ENCODE measurements at places on chromosomes 2 and 18.
A peak's percentile ranks its signal among the peaks of the same experiment; 100 is the strongest.

GRCh38 chr2:226118471-226119429, 680.9 kb downstream of the IRS1 start:
- DNase-seq = no peak

- no peak for DNase-seq
Observed at GRCh38 chr18:45166341-45166835, 448.9 kb upstream of the SLC14A2 start.

- DNase-seq = no peak
Observed at GRCh38 chr2:177419274-177419673, 26.7 kb downstream of the AGPS start.

DNA sequence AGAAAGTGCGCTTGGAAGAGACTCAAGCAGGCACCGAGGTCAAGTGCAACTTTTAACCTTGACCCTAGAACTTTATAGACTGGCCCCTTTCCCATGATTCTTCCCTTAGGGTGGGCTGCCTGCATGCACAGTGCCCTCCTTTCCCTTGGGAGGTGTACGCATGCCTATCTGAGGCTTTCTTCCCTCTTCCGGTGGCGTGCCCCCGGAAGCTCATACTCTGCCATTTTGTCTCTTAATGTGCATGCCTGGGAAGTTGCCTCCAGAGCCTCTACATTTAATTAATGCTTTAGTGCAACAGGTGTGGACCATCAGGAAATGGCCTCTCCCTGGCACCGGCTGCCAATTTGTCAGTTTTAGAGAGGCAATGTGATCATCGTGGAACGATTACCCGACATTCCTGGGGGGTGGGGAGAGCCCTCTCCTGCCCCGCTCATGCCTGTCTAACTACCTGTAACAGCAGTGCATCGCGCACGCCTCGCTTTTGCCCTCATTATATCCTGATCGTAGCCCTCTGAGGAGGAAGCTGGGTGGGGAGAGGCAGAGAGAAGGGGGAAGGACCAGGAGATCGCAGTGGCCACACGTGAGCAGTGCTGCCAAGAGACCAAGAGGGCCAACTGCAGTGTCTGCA, 194.8 kb downstream of the TFCP2L1 start:
- DNase-seq = no peak

- no peak for DNase-seq
Observed at GRCh38 chr18:54766634-54767033, 61.6 kb upstream of the RAB27B start.

- no peak for DNase-seq
Observed at GRCh38 chr2:121818546-121818945, 63.1 kb downstream of the TSN start.

DNA sequence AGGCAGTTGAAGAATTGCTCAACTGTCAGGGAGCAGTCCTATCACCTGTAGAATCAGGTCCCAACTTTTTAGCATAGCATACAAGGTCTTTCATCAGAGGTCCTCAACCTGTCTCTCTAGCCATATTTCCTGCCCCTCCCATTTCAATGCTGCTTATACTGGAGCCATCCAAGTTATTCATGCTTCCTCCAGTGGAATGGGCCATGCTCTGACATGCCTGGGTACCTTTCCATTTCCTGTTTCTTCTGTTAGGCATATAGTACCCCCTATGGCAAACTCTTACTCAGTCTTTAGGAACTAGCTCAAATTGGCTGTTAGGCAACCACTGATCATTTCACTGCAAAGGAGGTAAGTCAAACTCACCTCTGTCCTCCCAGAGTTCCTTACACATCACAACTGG, 51.0 kb upstream of the ABCA12 start:
- no peak for DNase-seq

GRCh38 chr2:53652131-53652530, 115.5 kb upstream of the CHAC2 start:
- DNase-seq = no peak

GRCh38 chr2:71620851-71621251, 167.5 kb downstream of the DYSF start:
- DNase-seq = no peak

GRCh38 chr2:96895746-96896651, 26.1 kb upstream of the SEMA4C start:
- no peak for DNase-seq

- DNase-seq = peak; percentile 89
Observed at GRCh38 chr2:217943446-217944321, 59.1 kb downstream of the TNS1 start.

DNA sequence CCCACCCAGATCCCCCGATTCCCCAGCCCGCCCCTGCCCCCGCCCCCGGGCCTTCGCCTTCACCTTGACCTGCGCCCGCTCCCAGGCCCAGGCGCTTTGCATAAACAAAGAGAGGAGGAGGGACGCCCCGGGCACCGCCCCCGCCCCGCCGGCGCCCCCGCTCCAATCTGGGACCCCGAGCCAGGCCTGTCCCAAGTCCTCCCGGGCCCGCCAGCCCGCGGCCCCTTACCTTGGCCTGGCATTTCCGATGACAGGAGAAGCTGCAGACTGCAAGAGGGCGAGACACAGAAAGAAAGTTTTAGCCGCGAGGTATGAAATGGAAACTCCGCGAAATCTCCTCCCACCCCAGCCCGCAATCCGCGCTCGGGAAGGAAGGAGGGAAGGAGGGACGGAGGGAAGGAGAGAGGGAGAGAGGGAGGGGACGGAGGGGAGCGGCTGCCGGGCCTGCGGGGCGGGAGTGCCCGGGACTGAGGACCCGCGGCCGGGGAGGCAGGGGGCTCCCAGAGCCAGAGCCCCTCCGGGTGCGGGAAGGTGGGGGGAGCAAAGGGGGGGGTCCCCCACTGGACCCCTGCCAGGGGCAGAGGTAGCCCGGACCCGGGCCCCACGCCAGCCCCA, 24.2 kb downstream of the TNS1 start:
- no peak for DNase-seq

- DNase-seq = no peak
Observed at GRCh38 chr18:841647-842370, 29.8 kb upstream of the YES1 start.

DNA sequence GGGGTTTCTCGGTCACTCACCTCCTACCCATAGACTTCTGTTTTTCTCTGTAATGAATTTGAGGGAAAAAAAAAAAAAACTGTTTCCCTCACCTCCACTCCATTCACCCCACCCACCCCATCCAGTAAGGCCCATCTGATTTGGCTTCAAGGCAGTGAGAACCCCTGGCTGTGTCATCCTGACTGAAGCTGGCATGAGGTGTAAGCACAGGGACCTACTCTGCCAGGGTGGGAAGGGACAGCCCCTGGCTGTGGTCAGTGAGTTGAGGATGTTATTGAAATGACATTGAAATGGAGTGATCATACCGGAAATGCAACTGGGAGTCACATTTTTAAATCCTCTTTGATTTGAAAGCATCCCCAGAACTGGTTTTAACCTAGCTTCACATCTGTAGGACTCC, 19.1 kb upstream of the BCL2L11 start:
- DNase-seq = no peak

GRCh38 chr2:120237491-120237902, 14.3 kb upstream of the TMEM185B start:
- no peak for DNase-seq

- DNase-seq = no peak
Observed at GRCh38 chr2:164065038-164065437, 329.2 kb upstream of the FIGN start.

- DNase-seq = no peak
Observed at GRCh38 chr18:38497266-38497665, 931.7 kb upstream of the CELF4 start.

GRCh38 chr2:122422384-122422991, 667.0 kb downstream of the TSN start:
- no peak for DNase-seq

GRCh38 chr18:8142131-8142711, 467.0 kb upstream of the RAB12 start:
- no peak for DNase-seq

GRCh38 chr2:128421286-128421685, 102.6 kb upstream of the HS6ST1 start:
- DNase-seq = no peak

GRCh38 chr2:176502619-176503018, 233.4 kb downstream of the MTX2 start:
- DNase-seq = no peak

- DNase-seq = no peak
Observed at GRCh38 chr2:17035010-17035409, 369.4 kb upstream of the CYRIA start.

DNA sequence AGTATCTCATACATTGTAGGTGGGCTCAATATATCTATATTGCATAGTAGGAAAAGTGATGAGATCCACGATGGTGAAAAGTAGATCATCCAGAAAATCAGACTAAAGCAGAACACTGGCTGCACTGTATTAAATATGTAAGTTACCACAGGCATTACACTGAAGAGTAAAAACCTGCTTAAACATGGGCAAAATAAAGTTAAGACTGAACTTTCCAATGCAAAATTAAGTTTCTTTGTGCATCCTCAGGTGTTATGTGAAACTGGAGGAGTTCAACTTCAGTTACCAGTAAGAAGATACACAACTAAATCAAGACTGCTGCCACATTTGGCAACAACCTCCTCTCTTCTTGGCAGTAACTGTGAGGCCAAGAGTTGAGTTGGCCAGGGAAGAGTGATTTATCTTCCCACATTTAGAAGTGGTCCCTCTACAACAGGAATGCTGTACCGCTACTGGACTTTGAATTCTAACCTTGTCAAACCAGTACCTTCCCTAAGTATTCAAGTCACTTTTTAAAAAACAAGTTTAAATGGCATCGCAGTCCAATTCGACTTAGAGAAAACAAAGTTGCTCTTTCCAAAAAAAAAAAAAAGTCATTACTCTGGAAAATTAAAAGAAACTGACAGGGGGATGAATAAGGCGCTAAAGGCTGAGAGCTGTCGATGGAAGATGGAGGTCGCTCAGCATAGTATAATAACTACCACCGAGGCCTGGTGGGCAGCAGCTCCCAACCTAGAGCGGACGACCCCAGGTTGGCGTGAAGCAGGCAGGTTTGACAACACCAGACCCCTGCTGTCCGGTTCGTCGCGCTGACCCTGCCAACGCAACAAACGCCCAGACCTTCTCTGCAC, 1.1 kb downstream of the MAP4K3 start:
- DNase-seq = no peak

DNA sequence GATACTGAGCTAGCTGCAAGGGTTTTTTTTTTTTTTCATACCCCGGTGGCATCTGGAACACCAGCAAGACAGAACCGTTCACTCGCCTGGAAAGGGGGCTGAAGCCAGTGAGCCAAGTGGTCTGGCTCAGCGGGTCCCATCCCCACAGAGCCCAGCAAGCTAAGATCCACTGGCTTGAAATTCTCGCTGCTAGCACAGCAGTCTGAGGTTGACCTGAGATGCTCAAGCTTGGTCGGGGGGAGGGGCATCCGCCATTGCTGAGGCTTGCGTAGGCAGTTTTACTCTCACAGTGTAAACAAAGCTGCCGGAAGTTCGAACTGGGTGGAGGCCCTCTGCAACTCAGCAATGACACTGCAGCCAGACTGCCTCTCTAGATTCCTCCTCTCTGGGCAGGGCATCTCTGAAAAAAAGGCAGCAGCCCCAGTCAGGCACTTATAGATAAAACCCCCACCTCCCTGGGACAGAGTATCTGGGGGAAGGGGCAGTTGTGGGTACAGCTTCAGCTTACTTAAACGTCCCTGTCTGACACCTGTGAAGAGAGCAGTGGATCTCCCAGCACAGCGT, 5.1 kb upstream of the MIB1 start:
- no peak for DNase-seq

GRCh38 chr2:134660626-134661402, 58.0 kb downstream of the TMEM163 start:
- DNase-seq = no peak

DNA sequence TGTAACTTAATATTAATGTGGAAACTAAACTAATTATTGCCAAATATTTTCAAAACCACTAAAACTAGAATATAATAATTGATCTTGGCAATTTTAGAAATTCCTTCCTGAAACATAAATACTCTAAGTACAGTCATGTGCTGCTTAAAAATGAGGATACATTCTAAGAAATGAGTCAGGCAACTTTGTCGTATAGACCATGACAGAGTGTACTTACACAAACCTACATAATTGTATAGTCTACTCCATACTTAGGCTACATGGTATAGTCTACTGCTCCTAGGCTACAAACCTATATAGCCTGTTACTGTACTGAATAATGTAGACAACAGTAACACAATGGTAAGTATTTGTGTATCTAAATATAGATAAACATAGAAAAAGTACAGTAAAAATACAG, 27.6 kb downstream of the FEZ2 start:
- no peak for DNase-seq

GRCh38 chr2:44547718-44548117, 186.0 kb downstream of the CAMKMT start:
- no peak for DNase-seq

GRCh38 chr2:46461709-46462171, 17.6 kb upstream of the TMEM247 start:
- no peak for DNase-seq

- DNase-seq = no peak
Observed at GRCh38 chr18:55641486-55641885, 53.5 kb upstream of the TCF4 start.

DNA sequence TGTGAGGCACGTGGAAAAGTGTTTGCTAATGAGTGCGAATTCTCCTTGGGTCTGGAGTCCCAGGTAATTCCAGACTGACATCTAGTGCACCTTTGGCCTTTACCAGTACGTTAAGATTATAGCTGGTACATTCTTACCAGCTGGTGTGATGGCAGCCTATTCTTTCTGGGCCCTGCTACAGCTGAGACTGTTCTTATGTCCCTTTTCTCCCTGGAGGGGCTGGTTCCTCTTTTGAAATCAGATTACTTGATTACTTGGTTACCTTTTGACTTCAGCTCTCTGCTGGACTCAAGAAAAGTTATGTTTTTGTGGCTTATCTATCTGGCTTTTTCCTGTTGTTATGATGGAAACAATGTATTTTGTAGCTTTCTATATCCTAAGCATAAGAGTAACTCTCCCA, 14.5 kb downstream of the CABYR start:
- no peak for DNase-seq

DNA sequence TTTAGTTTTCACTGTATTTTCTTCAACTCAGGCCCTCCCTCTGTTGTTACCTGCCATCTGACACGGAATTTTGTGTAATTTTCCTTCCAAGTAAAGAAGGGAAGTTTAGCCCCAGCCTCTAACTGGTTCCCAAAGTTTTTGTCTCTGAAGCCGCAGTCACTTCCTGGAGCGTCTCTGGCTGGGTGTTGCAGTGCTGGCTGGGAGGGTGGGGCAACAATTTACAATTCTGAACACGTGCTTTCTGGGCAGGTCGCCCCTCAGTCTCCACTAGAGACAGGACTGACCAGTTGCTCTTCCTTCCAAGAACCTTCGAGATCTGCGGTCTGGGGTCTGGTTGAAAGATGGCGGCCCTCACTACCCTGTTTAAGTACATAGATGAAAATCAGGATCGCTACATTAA, 3.5 kb downstream of the CNDP2 start:
- DNase-seq = peak; percentile 50

- peak; percentile 12 for DNase-seq
Observed at GRCh38 chr2:103789381-103790095, 1027.7 kb downstream of the TMEM182 start.

GRCh38 chr2:203543898-203544328, 8.8 kb upstream of the RAPH1 start:
- no peak for DNase-seq
